MM.1S (cell line): ENCODE measurements at places on chromosomes 4 and X.

DNA sequence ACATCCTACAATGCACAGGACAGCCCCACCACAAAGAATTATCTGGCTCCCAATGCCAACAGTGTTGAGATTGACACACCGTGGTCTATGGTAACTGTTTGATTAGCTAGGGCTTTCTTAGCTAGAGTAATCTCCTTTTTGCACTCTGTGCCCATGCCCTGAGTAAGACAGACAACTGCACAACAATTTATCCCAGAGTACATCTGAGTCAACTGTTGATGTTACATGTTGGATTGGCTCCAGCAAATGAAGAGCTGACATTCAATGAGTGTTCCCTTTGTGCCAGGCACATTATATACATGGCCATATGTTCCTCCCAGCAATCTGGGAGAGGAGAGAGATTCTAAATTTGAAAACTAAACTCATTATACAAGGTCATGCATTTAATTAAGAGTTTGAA lies 3.9 kb upstream of the FAM9C start:
- DNase-seq = no peak

DNA sequence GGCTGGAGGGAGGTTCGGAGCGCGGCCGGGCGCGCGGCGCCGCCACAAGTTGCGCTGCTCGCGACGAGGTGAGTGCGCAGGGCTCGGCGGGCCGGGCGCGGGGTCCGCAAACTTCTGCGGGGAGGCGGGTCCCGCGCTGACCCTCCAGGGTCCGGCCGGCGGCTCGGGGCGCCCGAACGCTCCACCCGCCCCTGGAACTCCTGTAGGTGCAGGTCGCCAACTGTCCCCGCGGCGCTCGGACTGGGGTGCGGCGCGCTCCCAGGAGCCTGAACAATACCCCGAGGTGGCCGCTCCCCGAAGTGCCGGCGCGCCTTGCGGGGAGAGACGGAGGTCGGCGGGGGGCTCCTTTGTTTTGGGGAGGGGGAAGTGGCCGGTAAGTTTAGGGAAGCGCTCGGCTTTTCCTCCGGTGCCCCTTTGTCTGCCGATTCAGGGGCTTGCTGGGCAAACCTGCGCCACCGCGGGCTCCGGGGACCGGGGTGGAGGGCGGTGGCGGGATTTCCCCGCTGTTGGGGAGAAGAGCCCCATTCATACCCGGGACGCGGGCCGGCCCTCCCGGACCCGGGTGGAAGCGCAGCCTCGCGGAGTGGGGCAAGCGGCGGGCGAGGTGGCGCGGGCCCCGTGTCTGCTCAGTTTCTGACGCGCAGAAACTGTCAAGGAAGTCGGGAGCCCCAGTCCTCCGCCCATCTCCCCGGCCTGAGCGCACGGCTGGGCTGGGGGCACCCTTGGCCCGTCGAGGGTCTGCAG lies 694 bp downstream of the TBL1X start:
- peak; percentile 27 for DNase-seq

- no peak for DNase-seq
Measured at GRCh38 chr4:113147498-113148111, 98.2 kb downstream of the ANK2 start.

- DNase-seq = no peak
Measured at GRCh38 chr4:109576462-109576861, 16.4 kb downstream of the MCUB start.

DNA sequence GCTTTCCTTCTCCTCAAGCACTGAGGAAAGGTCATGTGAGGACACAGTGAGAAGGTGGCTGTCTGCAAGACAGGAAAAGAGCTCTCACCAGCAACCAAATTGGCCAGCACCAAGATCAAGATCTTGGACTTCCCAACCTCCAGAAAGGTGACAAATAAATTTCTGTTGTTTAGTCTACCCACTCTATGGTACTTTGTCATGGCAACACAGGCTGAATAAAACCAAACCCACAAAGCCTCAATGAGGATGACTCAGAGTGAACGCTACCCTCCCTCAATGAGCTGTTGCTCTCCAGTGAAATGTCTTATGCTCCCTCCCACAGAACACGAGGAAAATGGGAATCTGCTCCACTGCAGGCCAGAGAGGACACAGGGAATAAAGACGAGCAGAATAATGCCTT lies 244.1 kb downstream of the RAB28 start:
- DNase-seq = no peak

- no peak for DNase-seq
Measured at GRCh38 chrX:38170556-38170955, 50.1 kb downstream of the SRPX start.

DNA sequence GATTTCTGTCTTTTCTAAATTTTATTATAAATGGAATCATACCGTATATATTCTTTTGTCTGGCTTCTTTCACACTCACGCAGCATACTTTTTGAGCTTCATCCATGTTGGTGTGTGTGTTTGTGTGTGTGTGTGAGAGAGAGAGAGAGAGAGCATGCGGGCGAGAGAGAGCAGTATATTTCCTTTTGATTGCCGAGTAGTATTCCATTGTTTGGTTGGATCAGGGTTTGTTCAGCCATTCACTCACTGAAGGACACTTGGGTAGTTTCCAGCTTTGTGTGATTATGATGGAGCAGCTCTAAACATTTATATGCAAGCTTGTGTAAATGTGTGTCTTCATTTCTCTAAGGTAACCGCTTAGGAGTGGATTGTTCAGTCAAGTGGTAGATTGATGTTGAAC lies 3.1 kb upstream of the L1CAM start:
- no peak for DNase-seq
